Fibroblast of skin of left biceps (primary cell): ENCODE measurements at places on chromosomes 16 and 17.

DNA sequence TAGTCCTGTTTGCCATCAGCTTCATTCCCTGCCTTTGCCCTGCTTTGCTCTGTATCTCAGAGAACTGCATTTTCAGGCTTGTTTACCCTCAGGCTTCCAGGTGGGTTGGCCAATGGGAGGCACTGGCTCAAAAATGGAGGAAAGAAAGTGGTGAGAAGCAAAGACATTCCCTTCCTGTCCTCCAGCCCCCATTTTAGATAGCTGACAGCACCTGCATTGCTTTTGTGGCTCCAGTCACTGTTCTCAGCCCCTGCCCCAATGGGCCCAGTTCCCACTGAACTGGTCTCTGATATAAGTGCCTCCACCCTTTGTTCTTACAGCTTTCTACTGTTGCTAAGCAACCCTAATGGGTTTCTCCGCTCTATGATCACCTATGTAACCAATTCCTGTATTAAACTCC is 19.4 kb upstream of the SDK2 start:
- no peak for DNase-seq

GRCh38 chr17:81557276-81558114 is 5.3 kb upstream of the FAAP100 start:
- DNase-seq = no peak

DNA sequence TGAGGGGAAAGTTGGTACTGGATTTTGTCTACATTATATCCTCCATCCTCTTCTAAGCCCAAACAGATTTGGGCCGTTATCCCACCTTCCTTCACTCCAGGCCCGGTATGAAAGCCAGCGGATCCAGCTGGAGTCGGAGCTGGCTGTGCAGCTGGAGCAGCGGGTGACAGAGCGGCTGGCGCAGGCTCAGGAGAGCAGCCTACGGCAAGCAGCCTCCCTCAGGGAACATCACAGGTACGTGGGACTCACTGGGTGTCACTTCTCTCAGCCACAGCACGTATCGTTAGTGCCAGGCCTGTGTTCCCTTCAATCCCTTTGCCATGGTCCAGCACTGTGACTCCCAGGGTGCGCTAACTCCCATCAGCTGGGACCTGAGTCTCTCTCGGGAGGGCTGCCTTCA is 11.3 kb downstream of the CNTROB start:
- no peak for DNase-seq

DNA sequence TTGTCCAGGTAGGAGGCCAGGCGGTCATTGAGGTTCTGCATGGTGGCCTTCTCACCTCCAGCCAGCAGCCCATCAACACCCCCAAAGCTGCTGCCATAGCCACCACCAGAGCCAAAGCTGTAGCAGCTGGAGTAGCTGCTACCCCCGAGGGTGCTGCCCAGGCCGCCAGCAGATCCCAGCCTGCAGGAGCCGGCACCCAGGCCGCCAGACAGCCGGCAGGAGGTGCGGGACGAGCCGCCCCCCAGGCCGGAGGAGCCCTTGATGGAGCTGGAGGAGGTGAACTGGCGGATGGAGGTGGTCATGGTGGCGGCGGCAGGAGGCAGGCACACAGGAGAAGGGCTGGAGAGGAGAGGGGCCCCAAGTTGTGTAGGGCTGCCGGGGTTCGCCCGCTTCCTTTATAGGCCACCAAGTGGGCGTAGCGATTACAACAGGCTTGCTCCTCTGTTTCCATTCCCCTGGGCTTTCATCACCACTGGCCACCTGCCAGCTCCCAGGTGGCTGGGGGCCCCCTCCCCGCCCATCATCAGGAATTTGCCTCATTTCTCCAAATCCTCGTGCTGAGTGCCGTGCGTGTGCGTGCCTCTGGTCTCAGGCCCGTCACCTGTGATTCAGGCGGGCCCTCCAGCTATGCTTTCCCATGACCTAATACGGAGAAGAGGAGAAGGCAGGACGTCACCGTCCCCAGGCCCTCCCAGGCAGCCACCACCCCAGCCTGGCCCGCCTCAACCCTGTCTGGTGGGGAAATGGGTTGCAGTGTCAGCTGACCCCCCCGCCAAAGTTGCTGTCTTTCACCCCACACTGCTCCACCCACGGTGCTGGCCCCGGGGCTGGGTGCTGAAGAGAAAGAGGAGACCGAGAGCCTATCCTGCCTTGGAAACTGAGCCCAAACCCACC is at the start of gene KRT17:
TSS of gene KRT17 (minus strand) at position 368 of the 894 bp plus-strand sequence. CDS start at position 302, 66 bp downstream.
- no peak for DNase-seq

GRCh38 chr17:14768923-14769322 is 468.0 kb downstream of the HS3ST3B1 start:
- no peak for DNase-seq

GRCh38 chr16:22813223-22813947 is 577 bp upstream of the HS3ST2 start:
- peak; percentile 6 for DNase-seq

DNA sequence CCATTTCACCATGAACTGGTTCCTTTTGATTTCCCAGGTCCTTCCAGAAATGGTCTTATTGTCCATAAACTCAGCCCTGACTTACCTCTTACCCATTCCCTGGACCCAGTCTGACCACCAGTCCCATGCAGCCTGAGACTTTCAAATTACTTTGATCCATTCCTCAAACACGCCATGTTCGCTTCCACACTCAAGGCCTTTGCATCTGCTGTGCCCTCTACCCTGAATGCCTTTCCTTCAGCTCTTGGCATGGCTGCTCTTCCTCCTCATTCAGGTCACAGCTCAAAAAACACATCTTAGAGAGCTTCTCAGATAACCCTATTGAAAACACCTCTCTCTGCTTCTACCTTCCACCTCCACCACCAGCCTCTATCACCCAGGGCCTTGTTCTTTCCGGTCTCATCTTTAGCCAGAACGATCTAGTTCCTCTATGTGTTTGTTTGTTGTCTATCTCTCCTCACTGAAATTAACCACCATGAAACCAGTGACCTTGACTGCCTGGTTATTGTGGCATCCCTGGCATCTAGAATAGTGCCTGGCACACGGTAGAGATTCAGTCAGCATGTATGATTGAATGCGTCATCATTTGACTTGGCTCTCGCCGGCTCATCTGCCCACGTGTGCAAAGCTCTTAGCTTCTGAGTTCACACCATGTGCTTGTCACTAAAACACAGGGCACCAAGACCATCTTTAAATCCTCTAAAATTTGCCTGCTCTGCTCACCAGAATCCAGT is 12.8 kb downstream of the CRYM start:
- no peak for DNase-seq

- no peak for DNase-seq
These were observed 451.5 kb upstream of the HSBP1 start for GRCh38 chr16:83356266-83356665.

GRCh38 chr16:89256651-89257254 is 39.2 kb downstream of the ZNF778 start:
- no peak for DNase-seq

GRCh38 chr17:82527898-82528297 is 8.4 kb downstream of the FOXK2 start:
- no peak for DNase-seq

GRCh38 chr16:88354229-88355092 is 28.3 kb upstream of the ZNF469 start:
- no peak for DNase-seq

DNA sequence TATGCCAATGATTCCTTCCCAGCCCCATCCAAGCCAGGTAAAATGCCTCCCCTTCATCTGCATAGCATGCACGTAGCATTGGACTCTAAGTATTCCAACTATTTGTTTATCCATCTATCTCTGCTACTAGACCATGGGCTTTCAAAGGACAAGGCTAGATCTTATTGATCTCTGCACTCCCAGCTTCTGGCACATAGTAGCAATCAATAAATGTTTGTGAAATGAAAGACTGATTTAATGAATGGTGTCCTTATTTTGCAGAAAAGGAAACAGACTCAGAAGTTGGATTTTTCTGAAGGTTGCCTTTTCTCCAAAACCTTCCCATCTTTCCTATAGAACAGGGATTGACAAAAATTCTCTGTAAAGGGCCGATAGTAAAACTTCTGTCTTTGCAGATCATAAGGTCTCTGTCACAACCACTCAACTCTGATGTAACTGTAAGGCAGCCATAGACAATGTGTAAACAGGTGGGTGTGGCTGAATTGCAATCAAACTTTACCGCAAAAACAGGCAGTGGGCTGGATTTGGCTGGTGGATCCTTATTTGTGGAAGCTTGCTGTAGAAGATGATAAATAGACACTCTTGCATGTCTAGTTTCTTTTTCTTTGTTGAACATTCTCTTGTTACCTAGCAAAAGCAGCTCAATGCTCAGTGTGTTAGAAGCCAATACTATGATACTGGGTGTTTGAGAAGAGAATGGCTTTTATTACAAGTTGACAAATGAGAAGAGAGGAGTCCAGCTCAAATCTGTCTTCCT is 7.6 kb upstream of the CMTR2 start:
- DNase-seq = no peak

- DNase-seq = no peak
These were observed 347.6 kb downstream of the WWOX start for GRCh38 chr16:78446992-78447563.

GRCh38 chr17:78111016-78111726 is 17.4 kb downstream of the TMC6 start:
- no peak for DNase-seq

DNA sequence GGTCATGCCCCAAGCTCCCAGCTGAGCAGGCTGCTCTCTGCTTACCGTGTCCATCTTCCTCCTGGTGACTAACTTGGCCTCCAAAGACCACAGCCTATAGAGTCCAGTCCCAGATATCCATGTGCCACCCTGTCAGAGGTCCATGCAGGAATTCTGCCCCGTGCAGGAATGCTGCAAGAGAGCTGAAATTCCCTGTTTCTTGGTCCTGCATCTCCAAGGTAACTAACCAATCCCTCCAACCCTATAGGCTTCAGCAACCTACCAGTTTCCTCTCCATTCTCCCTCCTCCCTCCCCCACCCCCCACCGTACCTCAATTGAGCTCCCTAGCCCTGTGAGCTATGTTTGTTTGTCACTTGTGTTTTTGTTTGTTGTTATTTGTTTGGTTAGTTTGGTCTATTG is 9.6 kb upstream of the MKS1 start:
- DNase-seq = no peak

DNA sequence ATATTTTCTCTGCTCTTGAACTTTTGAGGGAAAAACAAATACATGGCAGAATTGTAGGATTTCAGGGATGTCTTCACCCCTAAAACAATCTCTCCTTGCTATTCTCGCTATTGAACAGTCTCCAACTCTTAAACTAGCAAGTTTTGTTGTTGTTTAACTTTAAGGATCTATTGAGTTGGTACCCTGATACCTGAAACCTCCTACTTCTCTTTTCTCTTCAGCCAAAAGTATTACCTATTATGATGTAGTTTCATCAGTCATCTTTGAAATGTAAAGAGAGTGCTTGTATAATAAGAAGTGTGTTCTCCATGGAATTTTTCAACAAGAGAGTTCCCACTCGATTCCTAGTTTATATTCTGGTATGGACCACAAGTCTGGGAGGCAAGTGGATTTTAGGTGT is 211.6 kb upstream of the TBX2 start:
- no peak for DNase-seq

DNA sequence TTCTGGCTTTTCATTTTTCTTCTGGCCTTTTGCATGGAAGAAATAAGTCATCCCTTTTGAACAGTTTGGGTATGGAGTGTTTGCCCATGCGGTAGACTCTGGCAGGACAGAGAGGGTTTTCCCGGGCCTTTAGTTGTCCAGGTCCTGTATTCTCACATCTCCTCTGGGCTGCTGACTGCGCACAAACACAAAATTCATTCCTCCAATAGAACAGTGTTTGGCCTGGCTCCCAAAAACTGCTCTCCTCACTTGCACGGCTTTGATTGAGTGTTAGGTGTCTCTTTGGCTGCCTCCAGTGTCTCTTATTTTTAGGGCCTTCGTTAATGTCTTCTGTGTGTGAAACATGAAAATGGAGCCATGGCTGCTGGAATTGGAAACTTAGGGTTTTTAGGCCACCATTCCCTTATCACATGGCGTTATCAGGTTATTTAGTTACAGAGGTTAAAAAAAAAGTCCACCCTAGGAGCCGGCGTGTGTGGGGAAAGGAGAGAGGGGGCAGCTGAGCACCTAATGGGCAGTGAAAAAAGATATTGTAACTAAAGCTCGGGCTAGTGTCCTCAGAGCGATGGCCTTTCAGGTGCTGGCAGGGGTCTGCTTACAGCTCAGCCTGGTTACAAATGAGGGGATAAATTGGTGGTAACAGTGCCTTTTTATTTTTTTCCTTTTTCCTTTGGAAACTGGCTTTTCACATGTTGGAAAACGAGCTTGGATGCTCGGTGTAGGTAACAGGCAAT is 47.3 kb downstream of the PRKCA start:
- DNase-seq = no peak

GRCh38 chr16:81101702-81102101 is 5.5 kb upstream of the GCSH start:
- no peak for DNase-seq

DNA sequence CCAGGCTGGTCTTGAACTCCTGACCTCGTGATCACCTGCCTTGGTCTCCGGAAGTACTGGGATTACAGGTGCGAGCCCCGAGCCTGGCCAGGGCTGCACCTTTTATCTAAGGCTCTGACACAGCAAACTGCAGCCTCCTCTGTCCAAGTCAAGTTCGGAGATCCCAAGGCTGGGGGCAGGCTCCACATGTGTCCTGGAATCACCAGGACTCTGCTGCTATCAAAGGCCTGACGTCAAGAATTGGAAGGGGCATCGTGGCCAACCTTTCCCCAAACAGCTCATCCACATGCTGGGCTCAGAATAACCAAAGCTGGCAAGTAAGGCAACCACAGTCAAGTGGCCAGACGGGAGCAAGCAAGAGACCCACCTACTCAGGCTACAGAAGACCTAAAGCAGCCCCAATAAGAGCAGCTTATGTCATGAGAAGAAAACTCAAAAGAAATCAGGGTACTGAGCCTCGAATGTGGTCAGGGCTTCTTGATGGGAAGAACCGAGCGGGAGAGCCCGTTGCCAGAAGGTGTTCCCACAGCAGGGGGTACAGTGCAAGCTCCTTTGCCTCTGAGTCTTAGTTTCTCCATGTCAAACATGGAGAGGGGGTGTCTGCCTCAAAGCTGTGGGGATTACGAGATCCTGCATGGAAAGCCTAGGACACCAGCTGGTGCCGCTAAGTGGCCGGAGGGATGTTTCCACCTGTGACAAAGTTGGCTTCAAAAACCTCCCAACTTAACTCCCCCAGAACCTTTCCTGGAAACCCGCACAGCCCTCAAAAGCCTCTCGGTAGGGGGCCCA is 7.9 kb downstream of the MYBBP1A start:
- no peak for DNase-seq

GRCh38 chr16:68444056-68444657 is 4.2 kb downstream of the SMPD3 start:
- no peak for DNase-seq

DNA sequence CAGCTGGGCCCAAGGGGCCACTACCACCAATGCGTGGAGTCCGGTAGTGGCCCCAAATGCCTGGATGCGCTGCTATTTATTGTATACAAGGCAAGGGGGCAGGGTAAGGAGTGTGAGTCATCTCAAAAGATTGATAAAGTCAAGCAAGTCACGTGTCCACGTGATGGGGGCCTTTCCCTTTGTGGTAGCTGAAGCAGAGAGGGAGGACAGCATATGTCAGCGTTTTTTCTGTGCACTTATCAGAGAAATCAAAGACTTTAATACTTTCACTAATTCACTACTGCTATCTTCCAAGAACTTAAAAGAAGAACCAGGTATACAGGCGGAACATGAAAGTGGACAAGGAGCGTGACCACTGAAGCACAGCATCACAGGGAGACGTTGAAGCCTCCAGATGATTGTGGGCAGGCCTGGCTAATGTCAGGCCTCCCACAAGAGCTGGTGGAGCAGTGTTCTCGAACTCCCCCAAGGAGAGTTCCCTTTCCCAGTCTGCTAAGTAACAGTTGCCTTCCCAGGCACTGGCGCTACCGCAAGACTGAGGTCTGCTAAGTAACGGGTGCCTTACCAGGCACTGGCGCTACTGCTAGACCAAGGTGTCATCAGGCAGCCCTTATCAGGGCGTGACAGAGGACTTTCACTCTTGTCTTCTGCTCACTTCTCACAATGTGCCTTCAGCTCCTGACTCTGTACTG is 10.8 kb upstream of the ASB16 start:
- DNase-seq = no peak
